ENCODE measurements at places on chromosomes 6 and 20.

DNA sequence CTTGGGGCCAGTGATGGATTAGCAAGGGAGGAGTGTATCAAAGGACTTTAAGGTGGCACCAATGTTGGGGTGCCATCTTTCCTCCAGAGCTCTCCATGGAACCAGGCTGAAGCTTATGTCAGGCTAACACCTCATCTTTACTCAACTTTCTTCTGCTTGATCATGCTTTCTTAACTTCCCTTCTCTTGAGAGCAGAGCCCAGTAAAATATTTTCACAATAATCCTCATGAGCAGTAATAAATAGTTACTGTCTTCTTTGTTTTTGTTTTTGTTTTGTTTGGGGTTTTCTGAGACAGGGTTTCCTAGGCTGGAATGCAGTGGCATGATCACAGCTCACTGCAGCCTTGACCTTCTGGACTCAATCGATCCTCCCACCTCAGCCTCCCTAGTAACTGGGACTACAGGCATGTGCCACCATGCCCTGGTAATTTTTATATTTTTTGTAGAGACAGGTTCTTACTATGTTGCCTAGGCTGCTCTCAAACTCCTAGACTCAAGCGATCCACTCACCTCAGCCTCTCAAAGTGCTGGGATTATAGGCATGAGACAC lies 127.9 kb upstream of the TOP1 start:
- peak; percentile 6 for DNase-seq

DNA sequence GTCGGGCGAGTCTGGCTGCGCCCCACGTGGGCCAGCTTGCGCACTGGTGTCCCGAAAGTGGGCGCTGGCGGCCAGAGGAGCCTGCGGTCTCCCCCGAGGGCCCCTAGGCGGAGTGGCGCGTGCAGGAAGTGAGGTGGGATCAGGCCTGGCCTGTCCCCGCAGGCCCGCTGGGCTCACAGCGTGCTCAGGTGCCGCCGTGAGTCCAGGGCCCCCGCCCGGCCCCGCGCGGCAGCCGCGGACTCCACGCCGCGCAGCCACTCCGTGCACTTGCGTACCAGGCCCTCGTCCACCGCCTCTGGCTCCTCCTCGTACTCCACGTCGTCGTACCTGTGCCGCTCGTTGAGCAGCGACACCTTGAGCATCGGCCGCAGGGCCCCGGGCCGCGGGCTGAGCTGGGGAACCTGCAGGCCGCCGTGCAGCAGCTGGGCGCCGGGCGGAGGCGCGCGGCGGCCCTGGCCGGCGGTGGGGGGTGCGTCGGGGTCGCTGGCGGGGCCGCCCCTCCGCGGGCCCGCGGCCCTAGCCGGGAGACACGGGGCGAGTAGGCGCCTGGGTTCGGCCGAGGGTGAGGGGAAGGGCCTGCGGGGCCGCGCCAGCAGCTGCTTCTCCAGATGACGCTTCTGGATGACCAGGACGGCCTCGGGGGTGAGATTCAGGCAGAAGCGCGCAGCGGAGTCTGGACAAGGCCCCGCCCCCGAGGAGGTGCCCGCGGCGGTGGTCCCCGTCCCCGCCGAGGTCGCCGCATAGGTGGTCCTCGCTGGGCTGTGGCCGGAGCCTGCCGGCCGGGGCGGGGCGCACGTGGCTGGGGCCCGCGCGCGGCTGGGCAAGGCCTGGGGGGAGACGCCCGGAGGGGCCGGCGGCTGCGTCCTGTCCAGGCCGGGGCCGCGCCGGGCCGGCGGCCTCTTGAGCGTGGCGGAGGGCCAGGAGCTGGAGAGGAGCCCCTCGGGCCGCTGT lies 835 bp downstream of the PRR18 start:
- no peak for DNase-seq

DNA sequence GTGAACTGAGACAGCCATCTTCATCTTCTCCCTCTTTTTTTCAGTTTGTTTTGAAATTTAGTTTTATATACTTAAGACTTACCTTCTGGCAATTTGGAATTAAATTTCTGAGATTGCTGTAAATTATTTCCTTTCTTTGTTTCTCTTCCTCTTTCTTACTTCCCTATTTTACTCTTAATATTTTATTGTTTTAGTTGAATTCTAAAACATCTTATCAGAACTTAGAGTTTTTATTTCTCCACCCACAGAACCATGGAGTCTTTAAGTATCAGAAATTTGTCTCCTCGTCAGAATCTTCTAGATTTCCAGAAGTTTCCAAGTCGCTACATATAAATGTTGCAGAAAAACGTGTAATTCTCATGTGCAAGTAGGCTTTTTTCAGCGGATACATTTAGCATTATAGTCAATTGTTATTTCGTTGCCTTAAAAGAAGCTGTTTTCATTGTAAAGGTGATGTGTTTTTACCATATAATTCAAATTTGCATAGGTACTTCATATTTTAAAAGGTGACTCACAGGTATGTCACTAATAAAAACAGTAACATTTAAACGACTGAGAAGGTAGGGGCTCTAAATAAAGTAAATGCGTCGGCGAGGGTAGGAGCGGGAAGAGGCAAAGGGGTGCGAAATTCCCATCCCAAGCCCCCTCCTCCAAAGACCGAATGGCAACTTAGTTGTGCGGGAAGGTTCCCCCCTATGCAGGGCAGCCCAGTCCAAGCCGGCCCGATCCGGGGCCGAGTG lies 866 bp upstream of the MYO6 start:
- DNase-seq, result no peak

- no peak for DNase-seq
Measured at GRCh38 chr6:109461733-109462526, 6.4 kb upstream of the MICAL1 start.

All from inflammatory macrophage treated with lipopolysaccharide for 1 hour (primary cell).